NCI-H226 (cell line): ENCODE measurements at places on chromosomes 4 and X.
A peak's percentile ranks its signal among the peaks of the same experiment; 100 is the strongest.

GRCh38 chr4:165208221-165208652 lies 876 bp downstream of the KLHL2 start:
- no peak for DNase-seq

GRCh38 chr4:82785611-82786400 lies 12.8 kb downstream of the SCD5 start:
- DNase-seq: peak; percentile 74

DNA sequence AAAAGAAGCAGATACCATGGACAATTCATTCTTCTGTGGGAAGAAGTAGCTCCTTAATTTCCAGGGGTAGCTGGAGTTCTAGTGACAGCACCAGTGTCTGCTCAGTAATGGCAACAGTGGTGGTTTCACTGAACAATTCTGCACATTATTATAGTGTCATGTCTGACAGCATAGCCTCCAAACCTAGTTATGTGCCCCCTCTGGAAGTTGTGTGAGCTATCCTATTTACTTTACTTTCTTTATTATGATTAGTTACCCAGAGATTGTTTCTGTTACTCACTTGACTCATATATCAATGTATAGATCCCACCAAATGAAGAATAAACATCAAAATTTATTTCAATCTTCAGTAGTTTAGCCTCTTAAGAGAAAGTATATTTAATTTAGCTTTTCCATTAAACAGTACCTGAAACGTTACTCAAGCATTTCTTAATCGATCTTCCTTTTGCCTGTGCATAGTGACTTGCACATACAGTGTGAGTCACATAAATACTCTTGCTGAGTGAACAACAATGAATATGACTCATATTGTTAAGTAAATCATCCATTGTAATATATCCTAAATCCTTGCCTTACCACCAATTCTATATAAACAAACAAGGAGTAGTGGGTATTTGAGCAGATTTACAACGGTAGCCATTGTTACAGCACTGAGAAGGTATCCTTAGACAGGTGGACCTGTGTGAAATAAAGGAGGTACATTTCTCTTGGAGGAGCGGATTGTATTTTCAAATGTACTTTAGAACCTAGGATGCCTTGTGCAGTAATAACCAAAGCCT lies 534.7 kb downstream of the ANKRD50 start:
- peak; percentile 57 for DNase-seq

DNA sequence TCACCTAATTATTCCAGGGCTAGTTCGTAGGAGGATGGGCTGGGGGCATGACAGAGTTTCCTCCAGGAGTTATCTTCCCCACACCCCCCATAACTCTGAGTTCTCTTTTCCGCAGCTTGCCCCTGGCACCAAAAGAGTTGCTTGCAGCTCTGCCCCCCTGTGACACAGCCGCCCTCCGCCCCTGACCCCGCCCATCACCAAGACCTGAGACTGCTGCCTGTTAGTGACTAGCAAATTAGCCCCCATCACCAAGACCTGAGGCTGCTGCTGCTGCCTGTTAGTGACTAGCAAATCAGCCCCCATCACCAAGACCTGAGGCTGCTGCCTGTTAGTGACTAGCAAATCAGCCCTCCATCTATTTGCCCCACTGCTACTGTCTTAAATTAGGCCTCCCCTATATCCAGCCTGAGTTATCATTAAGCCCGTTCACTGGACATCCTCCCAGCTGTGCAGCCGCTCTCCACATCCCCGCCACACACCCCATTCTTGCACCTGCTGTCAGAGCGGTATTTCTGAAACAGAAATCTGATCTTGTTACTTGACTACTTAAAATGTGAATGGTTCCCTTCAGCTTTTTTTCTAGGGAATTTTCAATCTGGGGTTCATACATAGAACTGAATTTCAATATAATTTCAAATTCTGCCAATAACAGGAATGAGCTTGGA lies 1.5 kb upstream of the PAPSS1 start:
- no peak for DNase-seq

- peak; percentile 69 for DNase-seq
Observed at GRCh38 chr4:173522160-173522950, 7.7 kb downstream of the HAND2 start.

DNA sequence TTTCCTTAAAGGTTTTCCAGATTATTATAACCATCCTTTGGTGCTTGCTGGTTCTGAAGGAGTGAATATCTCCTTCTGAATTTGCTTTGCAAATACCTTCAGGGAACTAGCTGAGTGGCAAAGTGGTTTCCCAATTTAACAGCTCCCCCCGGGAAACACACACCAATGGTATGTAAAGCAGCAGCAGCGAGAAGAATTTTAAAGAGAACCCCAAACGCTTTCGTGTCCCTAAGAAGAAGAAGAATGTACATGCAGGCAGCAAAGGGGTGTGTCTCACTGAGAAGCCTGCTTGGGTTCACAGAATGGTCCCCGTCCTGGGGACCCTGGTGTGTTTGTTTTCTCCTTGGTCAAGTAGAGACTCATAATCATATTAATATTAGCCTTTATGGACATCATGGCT lies 4.2 kb upstream of the AKAP17A start:
- DNase-seq: no peak

DNA sequence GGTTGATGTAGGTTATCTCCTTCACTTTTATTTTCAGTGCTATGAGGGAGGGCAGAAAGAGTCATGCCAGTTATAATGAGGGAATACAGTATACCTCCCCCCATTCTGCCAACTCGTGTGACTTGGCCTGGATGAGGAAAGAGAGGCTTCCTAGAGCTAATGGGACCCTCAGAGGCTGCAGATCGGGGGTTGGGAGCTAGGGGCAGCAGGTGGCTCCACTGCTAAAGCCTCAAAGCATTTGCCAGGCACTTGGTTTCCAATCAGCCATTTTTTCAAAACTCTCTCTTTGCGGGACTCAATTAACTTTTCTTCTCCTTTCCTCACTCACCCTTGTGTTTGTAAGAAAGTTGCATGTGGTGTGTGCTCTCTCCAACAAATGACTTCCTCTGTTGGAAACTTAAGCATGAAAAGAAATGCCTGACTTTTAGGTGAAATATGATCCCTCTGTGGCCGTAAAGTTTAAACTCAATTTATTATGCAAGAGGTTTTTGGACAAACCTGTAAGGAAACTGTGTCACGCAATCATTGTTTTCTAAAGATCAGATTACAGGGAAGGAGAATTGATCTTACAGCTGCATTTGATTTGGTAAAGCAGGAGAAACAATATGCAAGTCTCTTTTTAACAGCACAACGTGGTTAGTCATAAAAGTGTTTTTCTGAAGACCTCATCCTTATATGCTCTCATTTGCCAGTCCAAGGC lies 7.0 kb downstream of the SFRP2 start:
- DNase-seq: no peak

DNA sequence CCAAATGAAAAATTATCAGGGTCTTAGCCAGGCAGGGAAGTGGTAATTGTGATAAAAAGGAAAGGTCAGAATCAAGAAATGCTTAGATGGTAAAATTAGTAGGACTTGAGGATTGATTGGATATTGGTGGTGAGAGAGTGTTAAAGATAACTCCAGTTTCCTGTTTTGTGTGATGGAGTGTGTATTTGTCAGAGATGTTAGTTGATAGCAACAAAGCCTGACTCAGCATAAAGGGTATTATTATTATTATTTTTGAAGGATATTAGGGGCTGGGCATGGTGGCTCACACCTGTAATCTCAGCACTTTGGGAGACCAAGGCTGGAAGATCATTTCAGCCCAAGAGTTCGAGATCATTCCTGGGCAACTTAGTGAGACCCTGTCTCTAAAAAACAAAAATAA lies 23.6 kb upstream of the OGT start:
- no peak for DNase-seq

DNA sequence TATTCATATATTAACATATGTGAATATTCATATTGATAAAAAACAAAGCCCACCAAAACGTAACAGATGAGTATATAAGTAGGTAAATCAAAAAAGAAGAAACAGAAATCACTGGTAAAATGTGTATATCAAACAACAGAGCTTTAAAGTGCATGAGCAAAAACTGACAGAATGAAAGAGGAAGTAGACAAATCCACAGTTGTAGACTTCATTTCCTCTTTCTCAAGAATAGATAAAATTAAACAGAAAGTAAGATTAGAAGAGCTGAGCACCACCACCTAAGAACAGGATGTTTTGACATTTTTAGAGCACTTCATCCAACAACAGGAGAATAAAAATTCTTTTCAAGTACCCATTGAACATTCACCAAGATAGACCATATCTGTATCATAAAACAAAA lies 64.6 kb downstream of the CNKSR2 start:
- DNase-seq: no peak

DNA sequence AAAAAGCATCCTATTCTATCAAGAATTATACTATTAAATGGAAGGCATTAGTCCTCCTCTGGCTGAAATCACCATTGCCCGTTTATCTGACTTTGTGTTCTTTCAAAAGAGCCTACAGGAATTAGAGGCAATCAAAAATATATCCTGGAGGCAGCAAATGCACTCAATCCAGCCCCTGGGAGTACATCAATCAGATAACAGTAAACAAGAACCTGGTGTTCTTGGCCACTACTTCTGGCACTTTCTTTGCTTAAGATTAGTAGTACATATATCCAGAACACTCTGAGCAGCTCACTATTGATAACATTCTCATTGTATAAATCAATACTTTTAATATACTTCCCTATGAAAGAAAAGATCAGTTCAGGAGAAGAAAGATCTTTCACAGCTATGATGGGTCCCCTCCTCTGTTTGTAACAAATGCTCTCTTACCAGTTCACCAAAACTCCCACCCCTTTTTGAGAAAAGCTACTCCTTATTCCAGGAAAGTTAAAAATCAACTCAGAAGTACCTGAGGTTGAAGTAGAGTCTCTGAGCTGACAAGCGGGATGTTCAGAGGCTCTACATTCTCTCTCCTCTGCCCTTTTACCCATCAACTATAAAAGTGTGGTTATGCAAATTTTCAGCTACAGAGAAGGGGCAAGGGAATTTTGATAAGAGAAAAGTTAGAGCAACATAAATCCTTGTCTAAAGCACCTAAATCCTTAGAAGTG lies 176.0 kb downstream of the COX18 start:
- peak; percentile 37 for DNase-seq

- DNase-seq: no peak
Observed at GRCh38 chr4:10593130-10593529, 91.4 kb downstream of the CLNK start.

DNA sequence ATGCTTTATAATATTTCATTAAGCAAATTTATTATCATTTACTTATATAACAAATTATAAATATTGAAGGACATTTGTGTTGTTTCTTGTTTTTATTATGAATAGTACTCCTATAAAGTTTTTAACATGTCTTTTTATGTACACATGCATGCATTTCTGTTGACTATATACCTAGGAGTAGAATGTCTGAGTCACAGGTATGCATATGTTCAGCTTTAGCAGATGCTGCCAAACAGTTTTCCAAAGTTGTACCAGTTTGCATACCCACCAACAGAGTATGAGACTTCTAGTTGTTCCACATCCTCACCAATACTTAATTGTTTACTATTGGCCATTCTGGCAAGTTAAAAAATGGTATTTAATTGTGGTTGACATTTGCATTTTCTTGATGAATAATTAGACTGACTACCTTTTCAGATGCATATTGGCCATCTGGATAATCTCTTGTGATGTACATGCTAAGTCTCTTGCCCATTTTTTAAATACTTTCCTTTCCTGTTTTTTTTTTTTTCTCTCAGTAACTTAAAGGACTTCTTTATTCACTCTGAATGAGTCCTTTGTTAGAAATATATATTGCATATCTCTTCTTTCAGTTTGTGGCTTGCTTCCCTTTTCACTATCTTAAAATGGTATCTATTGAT lies 132.2 kb upstream of the TRIM2 start:
- DNase-seq: no peak

- DNase-seq: no peak
Observed at GRCh38 chr4:184616633-184617551, 32.4 kb downstream of the CASP3 start.

GRCh38 chrX:68185161-68185560 lies 248.1 kb downstream of the OPHN1 start:
- no peak for DNase-seq

DNA sequence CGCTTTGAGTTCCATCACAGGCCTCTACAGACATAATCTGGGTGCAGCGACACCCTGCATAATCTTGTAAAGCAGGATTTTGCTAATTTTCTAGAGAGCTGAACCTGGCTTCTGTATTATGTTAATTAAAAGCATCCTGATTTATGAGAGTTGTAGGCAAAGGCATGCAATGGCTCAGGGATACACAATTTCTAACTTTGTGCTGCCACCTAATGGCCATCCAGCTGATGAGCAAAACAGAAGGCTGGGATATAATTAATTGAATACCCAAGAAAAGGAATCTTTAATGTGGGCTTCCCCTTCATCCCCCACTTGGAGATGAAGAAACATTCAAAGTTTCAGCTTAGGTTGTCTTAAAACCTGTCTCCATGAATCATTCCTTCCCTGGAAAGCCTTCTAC lies 78.1 kb downstream of the BMP15 start:
- DNase-seq: no peak

DNA sequence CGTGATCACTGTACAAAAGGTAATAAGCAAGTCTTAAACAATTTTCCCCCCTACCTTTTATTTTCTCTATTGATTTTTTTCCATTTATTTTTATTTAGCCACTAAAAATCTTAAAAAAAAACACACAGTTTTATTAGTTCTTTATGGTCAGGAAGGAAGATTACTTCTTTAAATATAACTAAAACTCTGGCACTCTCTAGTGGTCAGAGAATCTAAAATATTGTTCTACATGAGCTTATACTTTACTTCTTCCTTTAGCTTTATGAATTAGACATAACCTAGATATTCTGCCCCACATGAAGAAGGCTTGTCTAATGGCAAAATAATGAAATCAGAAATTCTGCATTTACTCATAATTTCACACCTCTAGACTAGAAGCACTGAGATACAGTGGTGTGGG lies 135.2 kb downstream of the PDE5A start:
- DNase-seq: peak; percentile 7

DNA sequence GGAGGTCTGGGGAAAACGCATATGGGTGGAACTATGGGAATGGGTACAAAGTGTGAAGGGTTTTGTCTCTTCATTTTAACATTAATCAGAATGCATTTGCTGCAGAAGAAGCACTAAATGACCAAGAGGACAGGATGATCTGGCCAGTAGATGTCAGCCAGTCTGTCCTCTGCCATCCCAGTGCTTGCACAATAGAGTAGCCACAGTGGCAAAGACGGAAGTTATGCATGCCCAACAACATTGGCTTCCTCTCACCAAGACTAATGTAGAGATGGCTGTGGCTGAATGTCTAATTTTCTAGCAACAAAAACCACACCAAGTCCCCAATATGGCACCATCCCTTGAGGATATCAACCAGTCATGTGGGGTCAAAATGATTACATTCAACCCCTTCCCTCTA lies 45.0 kb upstream of the ARHGEF6 start:
- no peak for DNase-seq

- no peak for DNase-seq
Observed at GRCh38 chr4:177555007-177555574, 112.9 kb upstream of the AGA start.

DNA sequence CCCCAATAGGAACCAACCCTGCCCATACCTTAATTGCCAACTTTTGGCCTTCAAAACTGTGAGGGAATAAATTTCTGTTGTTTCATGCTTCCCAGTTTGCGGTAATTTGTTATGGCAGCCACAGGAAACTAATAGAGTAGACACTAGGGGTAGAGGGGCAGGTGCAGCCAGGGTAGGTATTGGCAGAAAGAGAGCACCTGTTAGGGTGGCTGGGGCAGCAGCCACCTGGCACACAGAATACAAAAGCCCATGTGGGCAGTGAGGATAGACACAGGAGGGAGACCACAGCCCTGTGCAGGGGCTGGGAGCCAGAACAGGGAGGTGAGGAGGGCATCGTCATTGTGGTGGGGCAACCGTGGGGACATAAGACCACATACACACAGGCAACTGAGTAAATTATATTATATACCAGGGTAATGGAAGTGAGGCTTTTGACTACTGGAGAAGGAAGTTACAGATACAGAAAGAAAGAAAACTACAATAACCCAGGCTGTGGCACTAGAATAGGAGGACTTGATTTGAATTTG lies 28.2 kb downstream of the IRF2 start:
- DNase-seq: no peak
